ENCODE measurements at places on chromosomes 3 and 15.
A peak's percentile ranks its signal among the peaks of the same experiment; 100 is the strongest.

DNA sequence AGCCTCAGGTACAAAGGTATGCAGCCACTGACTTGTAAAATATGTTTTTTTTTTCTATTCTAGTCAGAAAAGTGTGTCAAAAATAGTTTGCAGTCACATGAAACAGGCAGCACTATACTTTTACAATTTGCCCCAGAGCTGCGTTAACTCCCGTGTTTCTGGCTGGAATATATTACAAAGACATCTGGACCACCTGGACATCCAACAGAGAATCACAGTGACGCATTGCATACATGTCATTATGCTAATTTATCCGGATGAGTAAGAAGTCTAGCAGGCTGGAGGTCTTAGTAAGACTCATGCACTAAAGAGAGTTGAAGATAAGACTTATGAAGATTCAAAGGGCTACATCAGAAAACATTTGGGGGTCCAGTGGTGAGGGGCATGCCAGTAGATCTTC lies 39.2 kb upstream of the STRIT1 start:
- no peak for DNase-seq

DNA sequence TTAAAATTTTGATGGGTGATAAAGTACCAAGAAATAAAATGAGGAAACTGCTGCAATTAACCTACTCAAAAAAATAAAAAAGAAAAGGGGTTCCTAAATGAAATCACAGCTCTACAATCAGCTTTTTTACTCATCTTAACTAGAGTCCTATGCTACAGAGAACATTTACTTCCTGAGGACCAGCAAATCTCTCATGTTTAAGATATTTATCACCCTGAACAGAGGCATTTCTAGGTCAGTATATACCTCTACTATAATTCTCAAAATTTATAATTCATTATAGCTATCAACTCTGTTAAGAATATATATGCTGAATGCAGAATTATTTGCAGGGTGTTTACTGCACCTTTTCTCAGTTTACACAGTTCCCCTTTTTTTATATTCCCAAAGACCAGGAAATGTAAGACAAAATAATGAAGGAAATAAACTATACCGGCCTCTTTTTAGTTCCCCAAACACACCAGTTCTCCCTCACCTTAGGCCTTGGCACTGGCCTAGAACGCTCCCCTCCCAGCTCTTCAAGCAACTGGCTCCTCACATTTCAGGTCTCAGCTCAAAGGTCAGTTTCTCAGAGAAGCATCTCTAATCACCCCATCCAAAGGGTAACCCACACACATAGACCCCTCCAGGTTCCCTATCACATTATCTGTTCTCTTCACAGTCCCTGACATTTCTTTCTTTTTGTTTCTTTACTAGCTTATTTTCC lies 71.1 kb downstream of the LRRFIP2 start:
- no peak for DNase-seq

DNA sequence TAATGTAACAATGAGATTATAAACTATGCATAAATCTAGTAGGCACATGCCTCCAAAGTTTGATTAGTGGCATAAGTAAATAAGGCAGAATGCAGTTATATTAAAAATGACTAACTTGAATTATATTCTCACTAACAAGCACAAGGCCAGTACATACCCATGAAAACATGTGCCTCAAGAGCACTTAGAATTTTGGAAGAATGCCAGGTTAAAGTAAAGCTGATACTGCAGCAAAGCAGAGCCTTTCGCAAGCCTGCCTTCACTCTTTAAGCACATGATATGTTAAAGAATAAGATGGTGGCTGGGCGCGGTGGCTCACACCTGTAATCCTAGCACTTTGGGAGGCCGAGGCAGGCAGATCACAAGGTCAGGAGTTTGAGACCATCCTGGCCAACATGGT lies 49.0 kb downstream of the KBTBD12 start:
- no peak for DNase-seq

DNA sequence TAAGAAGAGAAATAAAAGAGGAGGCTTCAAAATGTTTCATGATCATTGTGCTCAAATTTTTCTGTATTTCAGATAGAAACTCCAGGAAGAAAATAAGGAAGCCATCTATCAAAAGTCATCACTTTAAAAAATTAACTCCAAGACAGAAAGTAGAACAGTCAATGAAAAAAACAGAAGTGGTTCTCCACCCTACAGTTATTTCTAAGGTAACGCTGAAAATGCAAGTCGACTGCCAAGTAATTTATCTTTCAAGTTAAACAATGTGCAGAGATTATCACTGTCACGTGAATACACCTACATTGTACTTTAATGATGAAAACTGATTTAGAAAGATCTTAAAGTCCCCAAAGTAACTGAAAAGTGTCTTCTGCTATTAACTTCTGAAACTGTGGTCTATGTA lies 78.5 kb upstream of the SNRPA1 start:
- no peak for DNase-seq

DNA sequence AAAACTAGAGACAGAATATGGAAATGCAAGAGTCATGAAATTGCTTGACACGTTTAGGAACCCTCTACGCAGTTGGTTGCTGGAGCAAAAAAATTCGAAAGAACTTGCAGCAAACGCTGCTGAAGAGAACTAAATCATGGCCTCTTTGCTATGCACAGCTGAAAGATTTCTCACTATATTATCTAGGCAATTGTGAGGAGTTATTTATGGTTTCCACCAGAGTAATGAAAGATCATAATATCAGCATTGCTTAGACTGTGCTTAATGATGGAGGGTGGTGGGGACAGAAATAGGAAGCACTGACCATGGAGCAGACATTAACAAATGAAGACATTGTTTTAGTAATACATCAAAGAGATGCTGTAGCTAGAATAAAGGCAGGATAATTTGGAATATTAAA lies 593.4 kb upstream of the ZNF717 start:
- DNase-seq: no peak

GRCh38 chr3:197424674-197425484 lies 126.5 kb upstream of the DLG1 start:
- no peak for DNase-seq

- no peak for DNase-seq
Measured at GRCh38 chr3:45417930-45418847, 29.8 kb downstream of the LARS2 start.

- DNase-seq: no peak
Measured at GRCh38 chr15:66996094-66996493, 69.3 kb upstream of the SMAD3 start.

GRCh38 chr3:53287131-53287629 lies 31.4 kb upstream of the TKT start:
- no peak for DNase-seq

DNA sequence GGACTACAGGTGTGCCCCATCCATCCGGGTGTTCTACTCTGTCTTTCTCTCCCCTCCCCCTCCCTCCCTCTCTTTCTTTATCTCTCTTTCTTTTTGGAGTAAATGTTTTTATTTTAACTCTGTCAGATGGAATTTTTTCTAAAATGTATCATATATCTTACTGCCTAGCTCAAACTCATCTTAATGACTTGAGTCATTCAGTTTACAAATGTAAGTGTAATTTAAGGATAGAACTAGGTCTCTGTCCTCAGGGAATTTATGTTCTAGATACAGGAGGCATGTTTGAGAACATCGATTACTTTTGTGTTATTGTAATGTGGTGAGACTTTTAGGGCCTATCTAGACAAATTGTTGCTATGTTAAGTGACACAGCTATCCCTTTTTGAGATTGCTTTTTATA lies 3.5 kb downstream of the TBC1D23 start:
- no peak for DNase-seq

DNA sequence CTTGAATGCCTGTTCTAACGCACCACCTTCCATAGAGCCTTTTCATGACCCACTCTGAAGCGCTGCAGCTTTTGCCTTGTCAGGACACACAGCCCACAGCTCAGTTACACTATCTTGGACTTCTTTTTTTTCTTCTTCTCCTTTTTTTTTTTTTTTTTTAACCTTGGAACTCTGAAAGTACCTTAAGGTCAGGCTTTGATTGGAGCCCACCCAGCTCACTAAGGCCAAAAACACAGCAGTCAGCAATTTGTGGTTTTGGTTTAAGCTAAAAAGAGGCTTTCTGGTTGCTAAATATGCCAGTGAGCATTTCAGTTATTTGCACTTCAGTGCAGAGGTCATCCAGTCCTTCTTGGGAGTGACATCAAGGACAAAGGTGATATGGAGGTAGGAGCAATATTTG lies 1.7 kb downstream of the SLC25A20 start:
- DNase-seq: no peak

DNA sequence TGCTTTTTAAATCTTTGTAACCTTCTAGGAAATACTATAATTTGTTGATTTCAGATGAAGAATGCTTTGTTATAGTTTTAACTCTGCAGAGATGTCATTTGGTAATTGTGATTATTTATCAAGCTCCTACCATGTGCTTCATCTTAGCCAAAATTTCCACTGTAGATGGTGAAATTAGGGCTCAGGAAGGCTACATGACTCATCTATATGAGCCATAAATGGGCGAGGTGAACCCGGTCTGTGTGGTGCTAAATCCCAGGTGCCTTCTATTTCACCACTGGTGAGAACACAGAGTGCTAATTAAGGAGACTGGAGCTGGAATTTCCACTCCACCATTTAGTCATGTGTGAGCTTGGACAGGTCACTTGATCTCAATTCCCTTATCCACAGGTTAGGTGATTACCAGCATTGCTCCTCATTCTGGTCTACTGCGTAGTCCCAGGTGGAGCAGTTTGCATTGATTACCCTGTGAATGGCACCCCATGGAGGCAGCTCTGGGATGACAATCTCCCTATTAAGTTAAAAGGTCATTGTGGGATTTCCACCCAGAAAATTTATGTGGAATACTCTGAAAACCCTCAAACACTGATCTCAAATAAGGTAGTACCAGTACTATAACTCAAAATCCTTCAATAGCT lies 2.8 kb upstream of the CCR3 start:
- DNase-seq: no peak

- no peak for DNase-seq
Measured at GRCh38 chr3:40582401-40583027, 57.8 kb downstream of the ZNF621 start.

- no peak for DNase-seq
Measured at GRCh38 chr3:88225326-88226008, 75.7 kb downstream of the C3orf38 start.

DNA sequence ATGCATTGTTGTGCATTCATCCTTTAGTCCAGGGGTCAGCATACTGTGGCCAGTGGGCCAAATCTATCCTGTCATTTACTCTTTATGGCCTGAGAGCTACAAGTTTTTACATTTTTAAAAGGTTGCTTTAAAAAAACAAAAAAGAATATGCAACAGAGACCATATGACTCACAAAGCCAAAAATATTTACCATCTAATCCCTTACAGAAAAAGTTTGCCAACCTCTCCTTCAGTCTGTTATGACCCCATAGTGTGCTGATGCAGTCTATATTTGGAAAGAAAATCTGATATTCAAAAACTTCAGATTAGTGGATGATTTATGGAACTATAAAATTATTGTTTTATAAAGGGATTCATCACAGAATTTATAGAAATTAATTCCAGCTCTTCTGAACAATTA lies 237.5 kb upstream of the IL12A start:
- no peak for DNase-seq

DNA sequence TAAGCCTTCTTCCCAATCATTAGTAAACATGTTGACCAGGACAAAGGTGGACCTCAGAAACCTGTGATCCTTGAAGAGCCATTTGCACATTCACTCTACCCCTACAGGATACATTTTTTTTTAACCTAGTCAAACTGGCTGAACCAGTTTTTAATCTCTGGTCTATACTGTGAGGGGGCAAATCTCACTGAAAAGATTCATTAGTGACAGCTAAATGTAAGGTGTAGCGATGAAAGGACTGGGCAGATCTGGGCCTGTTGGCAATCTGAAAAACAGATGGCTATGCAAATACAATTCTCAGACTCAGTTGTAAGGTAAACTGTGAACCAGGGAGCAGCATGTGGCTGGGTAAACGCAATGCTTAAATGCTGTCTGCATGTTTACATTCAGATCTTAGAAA lies 75.6 kb upstream of the SNTN start:
- DNase-seq: no peak

DNA sequence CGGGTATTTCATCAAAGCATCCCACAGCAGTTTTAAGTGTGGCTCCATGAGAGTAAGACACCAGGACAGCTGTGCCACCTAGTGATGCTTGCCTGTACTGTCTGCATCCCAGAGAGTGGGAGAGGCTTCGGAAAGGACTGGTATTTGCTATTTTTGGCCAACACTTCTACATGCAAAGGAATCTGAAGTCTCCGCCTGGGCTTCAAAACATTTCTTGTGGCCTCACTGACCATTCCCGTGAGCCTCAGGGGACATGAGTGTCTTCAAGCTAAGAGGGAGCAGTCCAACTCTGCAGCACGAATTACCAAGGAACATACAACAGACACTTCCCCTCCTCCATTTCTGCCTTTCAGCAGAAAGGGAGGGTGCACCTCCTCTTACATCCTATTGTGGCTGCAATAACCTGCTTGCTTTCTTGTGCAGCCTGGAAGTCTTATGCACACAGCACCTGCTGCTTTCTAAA lies 177.5 kb downstream of the RORA start:
- no peak for DNase-seq

- DNase-seq: no peak
Measured at GRCh38 chr15:37572401-37572800, 362.0 kb upstream of the TMCO5A start.

- no peak for DNase-seq
Measured at GRCh38 chr3:181932039-181932438, 220.3 kb downstream of the SOX2 start.

DNA sequence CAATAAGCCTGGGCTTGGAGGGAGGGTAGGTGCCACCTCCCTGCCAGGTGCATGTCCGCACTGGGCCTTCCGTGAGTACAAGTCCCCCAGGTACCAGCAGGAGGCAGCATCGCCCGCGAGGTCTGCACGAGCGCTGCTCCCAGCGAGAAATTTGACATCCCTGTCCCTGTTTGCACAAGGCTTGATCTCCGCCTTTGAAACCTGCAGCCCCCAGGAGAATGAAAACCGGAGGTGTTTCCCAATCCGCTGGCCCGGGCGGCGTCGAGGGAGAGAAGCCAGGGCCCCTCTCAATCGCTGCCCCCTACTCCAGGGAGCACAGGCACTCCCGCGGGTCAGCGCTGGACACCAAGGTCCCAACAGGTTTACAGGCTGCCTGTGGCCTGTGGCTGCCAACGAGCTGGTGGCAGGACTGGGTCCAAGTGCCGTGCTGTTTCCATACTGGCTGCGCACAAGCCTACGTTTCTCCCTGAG lies 961 bp downstream of the HAPLN3 start:
- peak; percentile 55 for DNase-seq
